ENCODE measurements at places on chromosomes 2 and 18.

DNA sequence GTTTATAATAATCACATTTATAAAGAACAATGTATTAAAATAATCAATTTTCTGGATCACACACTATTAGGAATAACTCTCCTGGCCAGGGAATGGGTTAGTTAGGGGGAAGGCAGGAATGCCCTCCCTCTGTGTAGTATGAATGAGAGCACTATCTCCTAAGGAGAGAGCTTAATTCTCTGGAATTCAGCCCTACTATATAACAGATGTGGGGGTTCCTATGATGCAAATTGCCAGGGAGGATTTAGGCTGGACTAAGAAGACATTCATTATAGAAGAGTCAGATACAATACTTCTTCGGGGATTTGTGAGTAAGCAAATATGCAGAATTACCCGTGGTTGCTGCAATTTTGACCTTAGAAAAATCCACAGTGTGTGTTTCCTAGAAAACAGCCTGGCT, 250.1 kb upstream of the VRK2 start:
- DNase-seq: no peak

DNA sequence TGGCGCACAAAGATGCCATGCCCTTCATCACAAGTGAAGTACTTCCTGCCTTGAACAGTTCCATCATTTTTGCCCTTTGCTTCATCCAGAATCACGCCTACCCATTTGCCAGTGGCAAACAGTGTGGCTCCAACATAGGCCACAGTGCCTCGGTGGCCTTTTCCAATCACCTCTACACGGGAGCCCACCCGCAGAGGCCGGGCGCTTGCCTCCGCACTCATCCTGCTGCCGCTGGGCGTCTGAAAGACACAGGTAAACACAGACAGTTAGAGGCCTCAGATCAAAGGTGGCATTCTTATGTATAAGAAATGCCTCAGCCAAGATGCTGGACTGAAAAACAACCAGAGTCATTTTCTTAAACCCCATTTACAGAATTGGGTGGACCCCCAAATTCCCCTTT, 2.1 kb downstream of the DCTN1 start:
- DNase-seq: no peak

- peak; percentile 71 for DNase-seq
Observed at GRCh38 chr2:138395565-138396306, 105.8 kb upstream of the SPOPL start.

GRCh38 chr2:233079473-233079877, 19.3 kb downstream of the INPP5D start:
- no peak for DNase-seq

DNA sequence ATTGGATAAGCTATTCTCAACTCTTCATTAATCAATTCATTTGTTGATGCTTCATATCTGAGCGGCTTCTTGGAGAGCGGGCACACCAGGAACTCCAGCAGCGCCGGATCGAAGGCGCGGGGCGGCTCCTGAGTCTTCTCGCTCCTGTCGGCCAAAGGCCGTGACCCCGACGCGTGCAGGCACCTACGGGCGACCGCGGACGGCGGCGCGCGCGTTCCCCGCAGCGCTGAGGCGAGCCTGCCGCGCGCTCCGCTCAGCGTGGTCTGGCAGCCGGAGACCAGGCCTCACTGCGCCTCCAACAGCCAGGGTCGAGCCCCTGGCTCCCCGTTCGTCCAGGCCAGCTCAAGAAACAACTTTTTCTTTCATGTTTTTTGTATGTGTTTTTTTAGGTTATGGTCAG, 97.5 kb downstream of the ICA1L start:
- DNase-seq: no peak

DNA sequence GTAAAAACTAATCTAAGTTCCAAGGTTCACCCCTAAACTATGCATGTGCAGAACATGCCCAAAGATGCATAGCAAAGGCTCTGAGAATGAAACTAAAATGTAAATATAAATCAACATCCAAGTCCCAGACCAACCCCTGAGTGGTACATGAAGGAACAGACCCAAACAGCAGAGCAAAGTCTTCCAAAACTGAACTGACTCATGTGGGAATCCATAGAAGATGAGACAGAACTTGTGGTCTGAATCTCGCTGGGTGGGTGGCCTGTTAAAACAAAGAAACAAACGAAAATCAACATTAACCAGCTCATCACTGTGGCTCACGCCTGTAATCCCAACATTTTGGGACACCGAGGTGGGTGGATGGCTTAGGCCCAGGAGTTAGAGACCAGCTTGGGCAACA, 29.5 kb upstream of the ATRAID start:
- peak; percentile 54 for DNase-seq

DNA sequence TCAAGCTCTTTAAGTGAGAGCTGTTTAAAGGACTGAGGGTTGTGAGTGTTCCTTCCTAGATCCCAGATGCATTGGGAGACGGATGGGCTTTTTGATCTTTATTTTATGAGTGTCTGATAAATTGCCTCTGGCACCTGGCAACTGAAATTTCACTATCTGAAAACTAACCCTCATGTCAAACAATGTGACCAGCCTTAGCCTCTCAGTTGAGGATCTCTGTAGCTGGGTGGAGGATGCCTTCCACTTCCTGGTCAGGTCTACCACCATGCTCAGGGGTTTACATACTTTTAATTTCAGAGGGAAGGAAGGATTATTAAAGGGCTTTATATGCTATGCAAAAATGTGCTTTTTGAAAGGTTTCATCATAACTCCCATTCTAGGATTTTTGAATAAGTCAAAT, 70.5 kb upstream of the NT5C1B start:
- no peak for DNase-seq

All from EL (cell line).